ENCODE measurements at places on chromosomes 6 and 20. TPM values are rescaled to one million over a fixed set of nuclear protein-coding genes. Genes with fewer than 3 reads are reported as not detected.

DNA sequence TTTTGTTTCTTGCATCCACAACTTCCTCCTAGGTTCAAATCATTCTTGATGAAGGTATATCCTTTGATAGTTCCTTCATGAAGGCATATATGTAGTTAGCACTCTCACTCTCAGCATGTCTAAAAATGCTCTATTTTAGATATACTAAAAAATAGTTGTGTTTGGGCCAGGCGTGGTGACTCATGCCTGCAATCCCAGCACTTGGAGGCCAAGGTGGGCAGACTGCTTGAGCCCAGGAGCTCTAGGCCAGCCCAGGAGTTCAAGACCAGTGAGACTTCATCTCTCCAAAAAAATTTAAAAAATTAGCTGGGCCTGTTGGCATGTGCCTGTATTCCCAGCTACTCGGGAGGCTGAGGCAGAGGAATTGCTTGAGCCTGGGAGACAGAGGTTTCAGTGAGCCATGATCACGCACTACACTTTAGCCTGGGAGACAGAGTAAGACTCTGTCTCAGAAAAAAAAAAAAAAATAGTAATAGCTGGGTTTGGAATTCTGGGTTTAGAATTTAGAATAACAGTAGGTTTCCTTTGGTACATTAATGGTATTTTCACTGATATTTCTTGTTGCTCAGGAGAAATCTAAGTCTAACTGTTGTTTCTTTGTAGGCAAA is 7.0 kb downstream of the SERAC1 start:
- no peak for DNase-seq

DNA sequence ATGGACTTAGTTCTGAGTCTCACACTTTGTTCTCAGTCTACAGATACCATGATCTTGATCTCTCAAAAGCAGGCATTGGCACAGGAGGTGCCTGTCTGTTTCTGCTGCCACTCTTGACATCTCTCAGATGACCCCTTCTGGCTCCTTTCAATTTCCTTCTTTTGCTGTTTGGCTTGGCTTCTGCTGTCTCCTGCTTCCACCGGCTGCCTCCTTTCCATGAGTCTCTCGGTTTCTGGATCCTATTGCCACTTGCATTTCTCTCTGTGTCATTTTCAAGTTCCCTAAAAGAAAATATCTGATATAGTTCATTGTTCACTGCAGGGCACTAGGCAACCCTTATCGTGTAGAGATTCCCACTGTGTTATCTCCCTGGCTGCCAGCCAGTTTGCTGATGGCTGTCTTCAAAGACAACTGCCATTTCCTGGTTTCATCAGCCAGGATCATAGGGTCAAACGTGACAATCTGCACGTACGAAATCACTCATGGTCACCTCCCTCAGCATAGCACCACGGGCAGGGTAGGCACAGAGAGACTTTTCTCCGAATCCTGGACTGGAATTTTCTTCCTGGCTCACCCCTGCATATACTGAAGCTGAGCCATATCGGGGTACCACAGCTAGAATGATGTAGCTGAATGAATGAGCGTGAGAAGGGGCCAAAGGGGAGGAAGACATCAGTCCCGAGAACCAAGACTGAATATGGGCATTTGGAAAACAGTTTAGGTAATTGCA is 144.6 kb upstream of the TMEM170B start:
- no peak for DNase-seq

- no peak for DNase-seq
Observed at GRCh38 chr6:138682704-138683527, 90.7 kb upstream of the CCDC28A start.

DNA sequence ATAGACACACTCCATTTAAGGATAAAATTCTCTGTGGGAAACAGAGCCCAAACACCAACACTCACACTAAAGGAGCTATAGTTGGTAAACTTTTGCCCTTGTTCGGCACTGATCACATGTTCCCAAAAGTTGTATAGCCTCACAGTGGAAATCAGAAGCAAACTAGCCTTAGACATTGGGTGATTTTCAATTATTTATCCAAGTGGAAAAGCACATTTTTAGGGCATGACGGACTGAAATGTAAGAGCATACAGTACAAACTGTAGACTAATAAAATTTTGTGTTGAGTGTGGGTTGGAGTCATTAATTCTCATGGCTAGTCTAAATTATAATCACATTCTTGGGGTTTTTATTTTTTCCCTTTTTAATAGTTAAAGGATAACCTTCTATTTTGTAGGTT is 202.4 kb downstream of the MOXD1 start:
- DNase-seq: no peak

GRCh38 chr6:63663147-63663955 is 27.7 kb downstream of the PHF3 start:
- no peak for DNase-seq

COL12A1 gene
- total RNA-seq: 589 TPM

RIN2 gene
- total RNA-seq: 40.2 TPM

PROKR2 gene
- not detected for total RNA-seq

DEFB129 gene
- total RNA-seq: not detected

RAET1L gene
- not detected for total RNA-seq

TFAP2A gene
- total RNA-seq: not detected

TRIM40 gene
- not detected for total RNA-seq

SLC16A10 gene
- 19.1 TPM for total RNA-seq

BHLHE23 gene
- total RNA-seq: not detected

Data from omental fat pad (tissue), 4 donors.